ENCODE measurements at places on chromosomes 2 and 18.

DNA sequence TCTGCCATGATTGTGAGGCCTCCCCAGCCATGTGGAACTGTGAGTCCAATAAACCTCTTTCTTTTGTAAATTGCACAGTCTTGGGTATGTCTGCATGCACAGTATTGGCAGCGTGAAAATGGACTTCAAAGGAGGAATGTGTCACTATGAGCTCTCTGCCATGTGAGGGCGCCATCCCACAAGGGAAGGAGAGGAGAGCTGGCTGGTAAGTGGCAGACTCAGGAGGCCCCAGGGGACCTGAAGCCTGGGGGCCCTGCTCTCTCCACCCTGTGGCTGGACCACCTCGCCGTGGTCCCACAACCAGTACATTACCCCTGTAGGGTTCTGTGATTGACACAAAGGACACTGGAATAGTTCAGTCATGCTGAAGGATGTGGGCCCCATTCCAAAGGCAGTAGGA, 122.1 kb downstream of the RPIA start:
- DNase-seq, result no peak

DNA sequence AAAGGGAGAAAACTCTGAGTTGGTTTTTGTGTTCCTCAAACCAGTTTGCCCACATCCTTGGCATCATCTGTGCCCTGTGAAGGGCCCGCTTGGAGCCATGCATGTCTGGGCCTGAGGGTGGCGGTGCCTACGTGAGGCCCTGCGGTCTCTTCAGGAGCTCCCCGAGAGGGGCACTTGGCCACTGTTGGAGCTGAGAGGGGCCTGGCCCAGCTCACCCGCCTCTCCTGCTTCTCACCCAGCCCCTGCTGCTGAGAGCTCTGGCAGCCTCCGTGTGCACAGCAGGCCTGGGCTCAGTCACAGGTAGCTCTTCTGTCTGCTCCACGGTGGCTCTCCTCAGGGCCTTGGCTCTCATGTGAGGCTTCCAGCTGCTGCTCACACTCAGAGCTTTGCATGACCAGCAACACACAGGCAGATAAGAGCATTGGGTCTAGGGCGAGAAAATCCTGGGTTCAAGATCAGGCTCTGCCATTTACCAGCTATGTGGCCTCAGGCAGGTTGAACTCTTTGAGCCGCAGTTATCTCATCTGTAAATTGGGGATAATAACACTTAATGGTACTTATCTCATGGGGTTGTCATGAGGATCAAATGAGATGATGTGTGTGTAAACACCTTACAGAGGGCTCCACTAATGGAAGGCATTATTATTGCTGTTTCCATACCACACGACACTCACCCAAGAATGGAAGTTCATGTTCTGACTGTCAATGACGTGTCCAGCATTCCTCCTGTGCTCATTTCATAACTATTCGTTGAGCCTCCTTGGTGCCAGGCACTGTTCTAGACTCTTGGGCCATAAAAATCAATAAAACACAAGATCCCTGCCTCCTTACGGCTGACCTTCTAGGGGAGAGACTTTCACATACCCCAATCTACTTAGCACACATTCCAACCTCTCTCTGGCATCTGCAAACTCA, 41.6 kb upstream of the PLB1 start:
- DNase-seq, result no peak

GRCh38 chr2:168797286-168797655, 5.2 kb upstream of the NOSTRIN start:
- no peak for DNase-seq

- DNase-seq, result no peak
These were observed 180.8 kb downstream of the MBD2 start for GRCh38 chr18:54043484-54044251.

DNA sequence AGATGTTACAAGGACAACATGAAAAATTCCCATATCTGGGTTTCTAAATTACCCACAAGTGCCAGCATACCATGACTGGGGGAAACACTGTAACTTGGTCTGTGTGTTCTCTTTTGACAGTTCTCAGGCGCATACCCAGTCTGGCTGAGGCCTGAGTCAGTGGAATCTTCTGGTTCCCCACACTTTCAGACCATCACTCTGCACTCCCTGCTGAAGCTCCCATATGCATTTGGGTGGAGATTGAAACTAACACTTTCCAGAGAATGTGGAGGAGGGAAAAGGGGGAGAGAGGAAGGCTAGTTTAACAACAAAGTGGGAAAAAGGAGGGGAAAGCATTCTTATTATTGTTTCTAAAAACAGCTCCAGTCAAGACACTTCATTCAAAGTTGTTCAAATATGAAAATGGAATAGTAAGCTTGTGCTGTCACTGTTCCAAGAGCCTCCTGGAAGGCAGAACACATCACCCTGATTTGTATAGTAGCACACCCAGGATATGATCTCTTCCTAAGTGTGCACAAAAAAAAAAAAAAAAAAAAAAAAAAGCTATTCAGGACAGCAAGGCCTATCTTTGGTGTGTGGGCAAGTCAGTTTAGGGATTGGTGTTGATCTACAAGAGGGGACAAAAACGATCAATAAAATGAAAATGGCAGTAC, 48.1 kb upstream of the CTIF start:
- no peak for DNase-seq

- no peak for DNase-seq
These were observed 42.4 kb upstream of the PPM1B start for GRCh38 chr2:44126106-44126797.

DNA sequence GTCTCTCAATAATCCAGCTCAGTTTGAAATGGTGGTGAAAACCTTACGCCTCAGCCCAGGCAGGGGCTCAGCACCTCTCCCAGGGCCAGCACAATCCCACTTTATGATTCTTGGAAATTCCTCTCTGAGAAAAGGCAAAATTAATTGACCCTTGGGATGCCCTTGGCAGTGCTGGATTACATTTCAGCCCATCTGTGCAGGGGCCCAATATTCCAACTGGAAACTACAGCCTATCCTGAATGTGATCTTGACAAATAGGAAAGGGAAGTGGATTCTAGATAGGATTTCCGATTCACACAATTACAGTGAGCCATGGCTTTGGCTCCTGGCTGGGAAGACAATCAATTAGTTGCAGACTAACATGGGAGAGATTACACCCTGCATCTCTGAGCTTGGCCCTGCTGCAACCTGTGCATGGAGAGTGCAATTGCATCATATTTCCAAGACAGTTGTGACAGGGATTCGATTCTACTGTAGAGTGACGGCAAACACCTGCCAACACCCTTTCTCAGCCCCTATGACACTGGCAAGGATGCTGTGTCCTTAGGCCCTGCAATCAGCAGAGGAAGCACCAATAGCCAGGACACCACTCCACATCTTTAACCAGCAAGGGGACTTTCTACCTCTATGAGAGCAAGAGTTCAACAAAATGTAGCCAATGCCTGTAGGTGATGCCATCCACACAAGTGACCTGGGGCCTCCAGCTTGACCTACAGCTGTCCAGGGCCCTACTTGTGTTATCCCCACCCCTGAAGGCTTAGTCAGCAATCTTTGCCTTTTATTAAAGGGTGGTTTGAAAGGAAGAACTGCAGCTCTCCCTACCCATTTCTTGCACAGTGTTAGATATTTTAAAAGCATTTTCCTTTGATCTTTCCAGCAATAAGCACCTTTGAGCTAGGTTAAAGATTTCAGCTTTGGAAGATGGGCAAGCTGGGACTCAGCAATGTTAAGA, 187.2 kb upstream of the HS6ST1 start:
- DNase-seq, result no peak

- no peak for DNase-seq
These were observed 12.3 kb upstream of the CERS6 start for GRCh38 chr2:168443818-168444217.

DNA sequence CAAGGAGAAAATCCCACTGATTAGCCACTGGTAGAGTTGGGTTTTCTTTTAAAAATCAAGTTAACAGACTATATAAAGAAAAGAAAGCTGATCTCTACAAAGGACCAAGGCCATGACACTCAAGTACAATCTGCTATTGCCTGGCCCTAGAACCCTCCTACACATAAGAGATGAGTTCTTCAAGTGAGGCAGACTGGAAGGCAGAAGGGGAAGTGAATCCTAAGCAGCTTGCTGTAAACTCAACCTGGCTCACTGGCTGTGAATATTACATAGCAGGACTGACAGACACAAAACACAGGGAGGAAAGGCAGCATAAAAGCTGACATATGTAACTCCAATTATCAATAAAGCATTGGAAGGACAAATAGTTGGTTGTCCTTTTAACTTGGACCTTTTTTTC, 65.4 kb downstream of the TRIP12 start:
- DNase-seq, result no peak

DNA sequence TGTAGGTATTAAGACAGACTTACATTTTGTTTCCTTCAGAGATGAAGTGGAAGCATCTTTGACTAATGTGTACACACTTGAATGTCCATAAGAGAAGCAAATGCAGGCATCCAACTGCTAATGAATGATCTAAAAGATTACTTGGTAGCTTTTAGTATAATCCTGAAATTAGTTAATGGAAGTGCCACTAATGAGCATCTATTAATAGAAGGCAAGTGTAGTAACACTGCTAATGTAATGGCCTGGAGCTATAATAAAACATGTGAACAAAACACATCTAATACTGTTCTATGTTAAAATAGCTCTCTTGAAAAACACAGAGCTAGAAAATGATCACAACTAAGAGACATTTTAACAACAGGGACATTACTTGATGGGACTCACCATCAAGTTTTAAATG, 225.3 kb downstream of the SLC8A1 start:
- no peak for DNase-seq

GRCh38 chr2:172836347-172836821, 100.7 kb downstream of the RAPGEF4 start:
- no peak for DNase-seq

DNA sequence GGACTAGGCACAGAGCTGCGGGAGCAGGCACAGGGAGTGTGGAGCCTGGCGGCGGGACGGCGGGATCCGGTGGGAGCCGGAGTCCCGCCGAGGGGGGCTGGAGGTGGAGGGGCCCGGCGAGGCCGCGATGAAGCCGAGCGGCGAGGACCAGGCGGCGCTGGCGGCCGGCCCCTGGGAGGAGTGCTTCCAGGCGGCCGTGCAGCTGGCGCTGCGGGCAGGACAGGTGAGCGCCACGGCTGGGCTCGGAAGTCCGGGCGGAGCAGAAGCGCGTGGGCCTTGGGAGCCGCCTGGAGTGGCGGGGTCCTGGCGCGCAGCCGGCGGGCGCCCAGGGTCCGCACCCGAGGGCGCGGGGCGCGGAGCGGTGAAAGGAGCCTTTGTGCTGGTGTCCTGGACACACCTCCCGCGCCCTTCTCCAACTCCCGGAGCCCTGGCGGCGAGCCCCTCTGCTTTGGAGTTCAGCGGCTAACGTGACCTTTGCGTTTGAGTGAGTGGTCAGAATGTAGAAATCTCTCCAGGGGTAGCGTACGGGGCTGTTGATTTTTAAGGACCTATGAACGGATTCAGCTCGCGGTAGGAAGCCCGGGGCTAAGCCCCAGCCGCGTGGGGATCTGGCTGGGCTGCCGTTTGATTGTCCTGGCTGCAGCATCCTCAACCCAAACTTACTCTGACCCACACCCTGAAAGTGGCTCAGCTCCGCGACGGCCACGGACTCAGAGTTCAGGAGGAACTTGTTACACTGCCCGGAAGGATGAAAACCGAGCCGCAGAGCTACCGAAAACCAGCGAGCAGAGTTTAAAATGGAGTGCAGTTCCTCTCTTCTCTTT, 448 bp downstream of the IMPA2 start:
- peak; percentile 7 for DNase-seq

GRCh38 chr18:3468833-3469232, 18.9 kb downstream of the TGIF1 start:
- DNase-seq, result no peak

DNA sequence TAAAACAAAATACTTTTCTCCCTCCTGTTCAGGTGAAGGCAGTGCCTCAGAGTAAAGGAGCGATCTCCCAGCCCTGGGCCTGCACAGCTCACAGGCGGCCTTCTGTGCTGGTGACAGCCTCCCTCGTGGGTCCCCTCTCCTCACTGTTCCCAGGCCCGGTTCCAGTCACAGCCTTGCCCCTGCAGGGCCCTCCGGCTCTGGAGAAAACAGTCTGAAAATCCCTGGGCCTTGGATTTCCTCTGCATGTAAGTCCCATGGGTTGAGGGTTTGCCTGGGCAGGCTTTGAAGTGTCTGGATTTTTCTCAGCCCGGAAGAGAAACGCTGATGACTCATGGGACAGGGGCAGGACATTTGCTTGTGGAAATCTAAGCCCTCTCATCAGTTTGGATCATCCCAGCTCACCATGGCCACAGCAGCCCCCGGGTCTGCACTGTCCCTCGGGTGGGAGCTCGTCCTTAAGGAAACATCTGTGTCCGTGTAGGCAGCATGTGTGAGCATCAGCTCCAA, 186.1 kb upstream of the RAB12 start:
- no peak for DNase-seq

DNA sequence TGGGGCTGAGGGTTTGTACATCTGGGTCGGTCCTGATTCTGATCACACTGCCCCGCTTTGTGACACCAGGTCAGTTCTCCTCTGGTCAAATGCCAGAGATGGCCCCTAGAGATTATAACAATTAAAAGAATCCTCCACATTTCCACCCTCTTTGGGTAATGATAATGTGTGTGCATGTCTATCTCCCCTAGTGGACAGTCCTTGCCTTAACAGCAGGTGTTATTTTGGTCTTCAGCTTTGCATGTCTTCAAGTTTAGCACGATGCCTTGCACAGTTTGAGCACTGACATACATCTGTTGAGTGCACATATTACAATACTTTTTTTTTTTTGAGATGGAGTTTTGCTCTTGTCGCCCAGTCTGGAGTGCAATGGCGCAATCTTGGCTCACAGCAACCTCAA, 25.7 kb upstream of the COX7A2L start:
- DNase-seq, result no peak

All from stimulated activated CD4-positive, alpha-beta T cell treated with anti-CD3 and anti-CD28 coated beads, Interleukin-1b, Interleukin-23, amount 100 ng/mL, for 24 hours (primary cell).